ENCODE measurements at places on chromosomes 12 and 14.

GRCh38 chr12:6083601-6084000, 40.9 kb downstream of the VWF start:
- no peak for DNase-seq

GRCh38 chr14:78383060-78383459, 212.9 kb downstream of the NRXN3 start:
- DNase-seq = no peak

GRCh38 chr12:53653595-53653994, 22.3 kb downstream of the ATP5MC2 start:
- no peak for DNase-seq

- DNase-seq = no peak
Observed at GRCh38 chr14:87542288-87542687, 450.7 kb downstream of the GALC start.

GRCh38 chr12:19194963-19195362, 65.4 kb downstream of the PLEKHA5 start:
- no peak for DNase-seq

DNA sequence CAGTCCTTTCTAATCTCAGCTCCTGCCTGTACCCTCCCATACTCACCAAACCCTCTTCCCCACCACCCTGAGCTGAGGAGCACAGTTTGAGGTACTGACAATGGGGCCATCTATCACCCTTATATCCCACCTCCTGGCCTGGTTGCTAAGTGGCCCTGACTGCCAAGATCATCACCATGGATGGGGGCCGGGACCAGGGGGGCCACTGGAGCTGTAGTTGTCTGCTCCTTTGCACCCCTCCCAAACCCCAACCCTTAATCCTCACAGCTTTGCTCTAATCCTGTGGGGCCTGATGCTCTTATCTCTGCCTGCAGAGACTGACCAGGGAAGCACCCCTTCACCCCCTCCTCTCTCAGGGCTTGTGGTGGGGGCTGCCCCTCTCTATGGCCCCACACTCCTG, 395 bp upstream of the GNB3 start:
- no peak for DNase-seq

GRCh38 chr12:20555771-20556170, 139.4 kb upstream of the SLCO1C1 start:
- no peak for DNase-seq

DNA sequence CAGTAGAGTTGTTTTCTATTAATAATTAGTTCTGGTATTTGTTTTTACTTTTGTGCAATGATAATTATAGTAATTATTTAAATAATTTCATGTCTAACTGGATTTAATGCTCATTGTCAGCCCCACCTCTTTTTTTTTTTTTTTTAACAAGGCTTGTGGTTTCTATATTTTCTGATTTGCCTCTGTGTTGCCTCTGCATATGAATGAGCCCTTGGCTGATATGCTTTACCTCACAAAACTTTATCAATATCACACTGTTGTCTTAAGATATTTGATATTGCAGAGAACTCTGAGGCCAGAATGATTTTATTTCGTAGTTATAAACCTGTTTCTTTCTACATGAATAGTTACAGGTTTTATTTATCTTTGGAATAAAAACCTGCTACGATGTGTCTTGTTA, 116.2 kb upstream of the ATP2B1 start:
- no peak for DNase-seq

GRCh38 chr12:52838609-52839435, 4.7 kb upstream of the KRT79 start:
- DNase-seq = no peak

GRCh38 chr12:49197256-49197655, 8.4 kb upstream of the TUBA1A start:
- DNase-seq = no peak

DNA sequence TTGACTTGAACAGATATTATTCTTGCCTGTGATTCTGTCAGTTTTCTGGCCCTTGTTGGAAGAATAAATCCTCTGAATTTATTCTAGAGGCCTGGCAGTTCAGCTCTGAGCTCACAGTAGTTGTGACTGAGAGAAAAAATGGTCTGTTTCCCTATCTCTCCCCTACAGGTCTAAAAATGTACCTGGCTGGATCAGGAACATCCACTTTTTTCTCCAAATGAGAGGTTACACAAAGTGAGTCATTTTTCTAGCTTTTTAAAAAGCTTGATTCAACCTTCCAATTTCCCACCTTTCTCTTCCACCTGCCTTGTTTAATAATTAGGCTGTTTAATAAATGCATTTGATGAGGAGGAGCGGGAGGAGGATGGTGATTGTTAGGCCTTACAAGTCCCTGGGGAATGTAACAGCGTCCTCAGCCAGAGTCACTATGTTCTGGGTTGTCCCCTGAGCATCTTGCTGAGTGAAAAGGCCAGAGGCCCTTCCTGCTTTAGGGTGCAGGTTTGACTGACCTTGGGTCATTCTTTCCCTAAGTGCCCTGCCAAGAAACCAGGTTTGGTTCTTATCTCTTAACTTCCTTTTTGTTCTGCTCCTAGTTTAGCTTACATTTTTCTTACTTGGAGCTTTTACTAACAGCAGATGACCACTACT, 91.7 kb upstream of the FUT8 start:
- no peak for DNase-seq

GRCh38 chr12:23686095-23686494, 263.4 kb downstream of the SOX5 start:
- DNase-seq = no peak

DNA sequence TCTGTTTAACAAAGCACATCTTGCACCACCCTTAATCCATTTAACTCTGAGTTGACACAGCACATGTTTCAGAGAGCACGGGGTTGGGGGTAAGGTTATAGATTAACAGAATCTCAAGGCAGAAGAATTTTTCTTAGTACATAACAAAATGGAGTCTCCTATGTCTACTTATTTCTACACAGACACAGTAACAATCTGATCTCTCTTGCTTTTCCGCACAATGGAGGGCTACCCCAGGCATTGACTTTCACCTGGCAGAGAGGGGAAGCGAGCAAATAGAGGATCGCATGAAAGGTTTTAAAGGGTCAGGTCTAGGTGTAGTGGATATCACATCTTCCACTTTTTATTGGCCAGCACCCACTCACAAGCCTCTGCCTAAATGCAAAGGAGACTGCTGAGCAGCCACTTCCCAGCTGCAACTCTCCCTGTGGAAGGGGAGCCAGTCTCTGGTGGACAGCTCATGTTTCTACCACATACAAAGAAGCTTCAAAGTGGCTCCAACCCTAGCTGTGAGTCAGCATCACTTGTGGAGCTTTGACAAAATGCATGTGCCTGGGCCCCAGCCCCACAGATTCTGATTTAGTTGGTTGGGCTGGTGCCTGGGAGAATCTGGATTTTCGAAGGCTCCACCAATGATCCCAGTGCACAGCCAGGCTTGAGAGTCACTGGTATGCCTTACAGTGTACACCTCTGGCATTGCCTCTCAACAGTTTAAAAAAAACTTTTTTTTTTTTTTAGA, 7.2 kb upstream of the FNTB start:
- no peak for DNase-seq

GRCh38 chr14:50212726-50213125, 18.7 kb downstream of the SOS2 start:
- DNase-seq = no peak

GRCh38 chr12:52951126-52951525, 2.2 kb downstream of the KRT18 start:
- no peak for DNase-seq

GRCh38 chr12:114529966-114530365, 124.0 kb upstream of the TBX5 start:
- DNase-seq = no peak

DNA sequence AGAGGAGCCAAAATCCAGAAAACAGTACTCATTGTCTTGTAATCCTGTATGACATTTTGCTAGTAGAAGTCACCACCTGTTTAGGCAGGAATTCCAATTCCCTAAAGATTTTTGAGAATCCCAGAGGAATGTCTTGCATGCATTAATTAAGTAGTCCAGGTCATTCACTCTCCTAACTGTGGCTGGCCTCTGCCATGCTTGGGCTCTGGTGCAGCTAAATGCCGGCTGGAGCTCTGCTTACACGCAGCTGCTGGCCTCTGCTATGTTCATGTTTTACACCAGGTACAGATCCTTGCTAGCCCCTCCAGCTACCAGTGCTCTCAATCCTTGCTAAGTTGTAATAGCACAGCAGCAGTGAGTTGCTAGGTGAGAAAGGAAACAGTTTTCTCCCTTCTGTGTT, 16.3 kb upstream of the HIF1A start:
- no peak for DNase-seq

GRCh38 chr12:82651489-82651888, 35.2 kb upstream of the TMTC2 start:
- DNase-seq = peak; percentile 55

DNA sequence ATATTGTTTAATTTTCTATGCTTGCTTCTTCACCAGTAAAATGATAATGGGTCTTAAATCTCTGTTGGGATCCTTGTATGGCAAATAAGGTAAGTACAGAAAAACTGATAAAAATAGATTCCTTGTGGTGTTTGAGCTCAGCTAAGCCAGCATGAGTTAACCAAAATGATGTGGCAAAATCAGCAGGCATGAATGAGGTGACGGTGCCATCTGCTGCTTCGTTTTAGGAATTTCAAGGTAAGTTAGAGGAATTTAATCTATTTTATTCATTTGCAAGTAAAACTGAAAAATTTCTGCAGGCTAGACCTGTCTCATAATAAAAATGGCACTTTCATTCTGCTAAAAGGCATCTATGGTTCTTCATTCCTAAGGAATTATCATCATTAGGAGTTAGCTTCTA, 10.0 kb upstream of the CLEC7A start:
- DNase-seq = peak; percentile 54

GRCh38 chr14:64825509-64825908, 54.2 kb downstream of the SPTB start:
- DNase-seq = no peak

GRCh38 chr14:51331486-51332367, 91.7 kb downstream of the TMX1 start:
- DNase-seq = no peak

DNA sequence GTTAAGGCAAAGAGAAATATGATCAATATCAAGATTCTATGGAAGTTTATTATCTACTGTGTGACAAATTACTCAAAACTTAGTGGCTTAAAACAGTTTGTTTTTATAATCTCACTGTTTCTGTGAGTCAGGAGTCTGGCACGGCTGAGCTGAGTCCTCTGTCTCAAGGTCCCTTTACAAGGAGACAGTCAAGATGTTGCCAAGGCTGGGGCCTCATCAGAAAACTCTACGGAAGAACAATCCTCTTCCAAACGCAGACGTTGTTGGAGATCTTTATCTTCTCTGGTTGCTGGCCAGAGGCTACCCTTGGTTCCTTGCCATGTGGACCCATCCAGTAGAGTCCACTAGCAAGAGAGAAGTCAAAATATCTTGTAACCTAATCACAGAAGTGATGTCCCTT, 100.6 kb upstream of the CCND2 start:
- no peak for DNase-seq

GRCh38 chr12:31325524-31325875, 450 bp downstream of the SINHCAF start:
- peak; percentile 24 for DNase-seq

DNA sequence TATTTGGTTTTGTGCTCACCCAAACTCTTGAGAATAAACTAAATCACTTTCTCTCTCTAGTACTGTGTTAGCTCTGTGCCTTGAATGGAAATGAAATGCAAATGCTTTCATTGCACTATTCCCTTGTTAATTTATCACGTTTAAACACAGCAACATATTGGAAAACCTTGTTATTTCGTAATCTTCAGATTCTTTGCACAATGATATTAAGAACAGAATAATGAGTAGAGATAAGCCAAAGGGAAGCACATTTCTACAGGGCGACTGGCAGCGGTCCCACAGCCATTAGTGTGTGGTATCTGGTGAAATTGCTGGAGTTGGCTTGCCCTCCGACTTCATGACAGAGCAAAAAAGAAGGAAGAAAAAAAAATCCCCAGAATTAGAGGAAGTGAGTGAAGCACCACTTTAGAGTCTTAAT, 166.1 kb upstream of the E2F7 start:
- peak; percentile 69 for DNase-seq

DNA sequence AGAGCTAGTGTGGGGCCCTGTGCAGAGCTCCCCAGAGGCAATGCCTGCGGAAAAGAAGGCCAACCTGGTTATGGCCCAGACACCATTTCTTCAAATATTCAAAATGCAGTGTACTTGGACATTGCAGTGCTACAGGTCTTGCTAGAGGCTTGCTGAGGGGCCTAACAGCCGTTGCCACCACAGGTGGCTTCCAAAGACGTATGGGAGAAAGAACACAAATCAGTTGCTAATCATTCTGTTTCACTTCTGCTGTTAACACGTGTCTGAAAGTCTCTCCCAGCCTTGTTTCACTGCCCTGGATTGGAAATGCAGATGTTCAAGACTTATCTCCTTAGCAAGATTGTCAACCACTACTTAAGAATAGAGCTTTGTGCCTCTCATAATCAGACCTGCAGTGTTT, 925.9 kb downstream of the GALC start:
- DNase-seq = no peak

- peak; percentile 6 for DNase-seq
Observed at GRCh38 chr12:82627799-82628198, 58.9 kb upstream of the TMTC2 start.

- DNase-seq = no peak
Observed at GRCh38 chr12:22473212-22473611, 71.1 kb downstream of the C2CD5 start.

DNA sequence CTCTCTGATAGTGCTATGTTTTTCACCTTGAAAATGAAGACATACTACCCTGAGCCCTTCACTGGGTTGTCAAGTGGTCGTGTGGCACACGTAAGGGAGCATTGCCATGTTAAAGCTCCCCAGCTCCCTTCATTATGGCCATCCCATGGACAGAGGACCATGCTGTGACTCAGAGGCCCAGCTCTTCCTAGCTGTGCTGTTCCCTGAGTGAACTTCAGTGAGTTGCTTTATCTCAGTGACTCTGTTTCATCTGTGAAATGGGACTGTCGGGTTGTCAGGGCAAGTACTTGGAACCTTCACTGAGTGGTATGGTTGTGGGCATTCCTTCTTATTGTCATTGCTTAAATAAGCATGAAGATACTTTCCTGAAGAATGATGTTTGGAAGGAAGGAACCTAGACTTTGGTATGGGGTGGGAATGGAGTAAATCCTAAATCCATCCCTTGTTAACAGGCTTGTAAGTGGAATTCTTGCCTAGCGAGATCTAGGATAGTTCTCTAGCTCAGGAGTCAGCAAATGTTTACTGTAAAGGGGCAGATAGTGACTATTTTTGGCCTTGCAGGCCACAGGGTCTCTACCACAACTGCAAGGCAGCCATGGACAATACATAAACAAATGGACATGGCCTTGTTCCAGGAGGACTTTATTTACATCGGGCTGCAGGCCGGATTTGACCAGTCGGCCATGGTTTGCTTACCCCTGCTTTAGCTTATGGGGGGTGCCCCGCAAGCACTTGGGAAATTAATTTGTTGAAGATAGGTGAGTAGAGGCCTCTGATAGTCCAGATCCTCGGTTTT, 283.5 kb downstream of the ZFP36L1 start:
- no peak for DNase-seq

All from Calu3 (cell line).